ENCODE measurements at places on chromosomes 16 and 17.
A peak's percentile ranks its signal among the peaks of the same experiment; 100 is the strongest.

- DNase-seq: peak; percentile 88
These were observed 79.3 kb downstream of the VMP1 start for GRCh38 chr17:59786536-59787319.

- no peak for DNase-seq
These were observed 24.5 kb downstream of the NQO1 start for GRCh38 chr16:69701866-69702265.

DNA sequence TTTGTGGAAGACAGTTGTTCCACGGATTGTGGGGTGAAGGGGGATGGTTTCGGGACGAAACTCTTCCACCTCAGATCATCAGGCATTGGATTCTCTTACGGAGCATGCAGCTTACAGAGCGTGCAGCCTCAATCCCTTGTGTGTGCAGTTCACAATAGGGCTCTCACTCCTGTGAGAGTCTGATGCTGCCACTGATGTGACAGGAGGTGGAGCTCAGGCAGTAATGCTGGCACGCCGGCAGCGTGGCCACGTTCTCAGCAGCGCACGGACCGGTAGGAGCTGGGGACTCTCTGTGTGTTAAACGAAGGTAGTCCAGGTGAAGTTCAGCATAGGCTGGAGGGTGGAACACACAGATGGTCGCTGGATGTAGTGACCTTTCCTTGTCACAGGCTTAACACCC is 37.8 kb downstream of the SEC14L1 start:
- DNase-seq: no peak

DNA sequence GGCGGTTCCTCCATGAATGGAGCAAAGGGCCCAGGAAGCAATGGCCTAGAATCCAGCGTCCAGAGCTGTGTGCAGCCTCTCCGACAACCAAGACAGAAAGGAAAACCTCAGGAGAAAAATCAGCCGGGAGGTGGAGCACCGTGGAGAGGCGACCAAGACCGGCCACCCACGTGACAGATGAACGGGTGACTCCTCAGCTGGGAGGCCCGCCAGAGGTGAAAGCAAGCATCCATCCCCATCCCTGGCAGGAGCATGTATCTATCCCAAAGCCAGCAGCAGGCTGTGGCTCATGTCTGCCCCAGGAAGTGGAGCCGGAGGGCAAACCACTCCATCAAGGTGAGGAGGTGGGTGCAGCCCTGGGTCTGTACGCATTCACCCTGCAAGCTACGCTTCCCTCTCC is 52.1 kb downstream of the FOXL1 start:
- no peak for DNase-seq

DNA sequence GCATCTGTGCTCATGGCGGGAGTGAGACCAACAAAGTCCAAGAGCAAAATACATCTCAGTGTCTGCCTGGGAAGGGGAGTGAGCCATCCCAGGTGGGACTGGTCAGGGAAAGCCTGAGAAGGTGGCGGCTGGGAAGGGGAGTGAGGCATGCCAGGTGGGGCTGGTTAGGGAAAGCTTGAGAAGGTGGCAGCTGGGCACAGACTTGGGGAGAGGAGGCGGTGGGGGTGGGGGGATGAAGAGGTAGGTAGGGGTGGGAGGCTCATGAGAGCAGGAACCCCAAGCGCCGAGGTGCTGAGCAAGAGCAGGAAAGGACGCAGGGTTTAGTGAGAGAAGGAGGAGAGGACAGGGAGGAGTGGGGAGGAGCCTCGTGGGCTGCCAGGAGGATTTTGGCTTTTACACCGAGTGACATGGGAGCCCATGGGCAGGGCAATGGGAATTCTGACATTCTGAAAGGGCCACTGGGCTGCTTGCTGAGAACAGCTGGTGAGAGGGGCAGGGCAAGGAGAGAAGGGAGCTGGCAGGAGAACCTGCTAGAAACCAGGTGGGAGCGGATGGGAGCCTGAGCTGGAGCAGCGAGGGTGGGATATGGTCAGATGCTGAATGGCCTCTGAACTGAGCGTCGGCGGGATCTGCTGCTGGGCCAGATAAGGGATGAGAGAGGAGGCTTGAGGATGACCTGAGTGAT is 256.1 kb upstream of the RPL38 start:
- no peak for DNase-seq

- DNase-seq: no peak
These were observed 5.1 kb upstream of the PERCC1 start for GRCh38 chr16:1425616-1426370.

DNA sequence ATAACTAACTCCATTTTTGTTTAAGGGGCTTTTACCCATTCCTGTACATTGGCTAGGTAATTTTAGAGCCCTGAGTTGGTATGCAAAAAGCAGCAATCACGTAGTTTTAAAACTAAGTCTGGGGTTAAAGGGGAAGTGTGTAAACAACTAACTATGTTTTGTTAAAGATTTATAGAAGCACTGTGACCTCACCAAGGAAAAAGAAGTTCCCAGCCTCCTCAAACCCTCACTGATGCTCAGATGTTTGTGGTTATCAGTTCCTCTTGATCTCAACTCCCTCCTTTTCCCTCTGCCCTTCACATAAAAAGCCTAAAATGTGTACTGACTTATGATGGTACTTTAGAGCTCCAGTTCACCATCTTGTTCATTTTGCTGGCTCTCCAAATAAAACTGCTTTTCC is 119.9 kb upstream of the IRX6 start:
- no peak for DNase-seq

GRCh38 chr16:74297145-74297665 is 591 bp downstream of the PSMD7 start:
- DNase-seq: peak; percentile 55

- no peak for DNase-seq
These were observed 139.4 kb downstream of the CPPED1 start for GRCh38 chr16:12664164-12664733.

DNA sequence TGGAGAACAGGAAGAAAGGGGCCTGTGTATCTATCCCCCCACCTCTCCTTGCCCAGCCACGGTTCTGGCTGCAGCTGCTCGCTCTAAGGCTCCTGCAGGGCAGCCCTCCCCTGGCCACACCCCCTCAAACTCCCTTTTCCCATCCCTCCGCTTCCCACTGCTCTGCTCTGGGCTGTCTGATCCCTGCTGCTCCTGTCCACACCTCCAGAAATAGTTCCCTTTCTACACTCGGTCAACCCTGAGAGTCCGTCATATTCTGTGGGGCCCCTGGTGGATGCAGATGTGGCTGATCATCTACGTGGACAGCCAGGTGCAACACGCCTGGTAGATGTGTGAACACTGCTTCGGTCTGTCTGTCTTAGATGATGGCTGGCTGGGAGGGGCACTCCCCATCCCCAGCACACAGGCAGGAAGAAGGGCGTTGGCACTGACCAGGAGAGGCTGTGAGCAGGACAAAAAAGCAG is 19.3 kb upstream of the KRT19 start:
- DNase-seq: no peak

DNA sequence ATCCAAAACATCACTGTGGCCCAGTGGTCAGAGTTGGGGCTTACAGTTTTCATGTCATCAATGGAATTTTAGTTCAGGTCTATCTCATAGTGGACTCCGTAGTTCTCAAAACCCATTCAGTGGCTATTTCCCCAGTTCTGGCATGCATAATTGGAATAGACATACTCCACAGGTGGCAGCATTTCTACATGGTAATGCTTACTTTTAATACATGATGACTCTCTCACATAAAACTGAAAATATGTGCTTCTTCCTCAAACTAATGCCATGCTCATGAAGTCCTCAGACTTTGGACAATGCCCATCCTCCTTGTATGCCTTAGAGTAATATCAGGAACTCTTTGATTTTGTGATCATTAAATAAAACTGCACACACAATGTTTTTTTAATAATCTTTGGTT is 857.4 kb upstream of the GOT2 start:
- no peak for DNase-seq

GRCh38 chr17:78714534-78714933 is 67.5 kb downstream of the CYTH1 start:
- no peak for DNase-seq

GRCh38 chr17:45091778-45092425 is 30.8 kb downstream of the NMT1 start:
- no peak for DNase-seq

DNA sequence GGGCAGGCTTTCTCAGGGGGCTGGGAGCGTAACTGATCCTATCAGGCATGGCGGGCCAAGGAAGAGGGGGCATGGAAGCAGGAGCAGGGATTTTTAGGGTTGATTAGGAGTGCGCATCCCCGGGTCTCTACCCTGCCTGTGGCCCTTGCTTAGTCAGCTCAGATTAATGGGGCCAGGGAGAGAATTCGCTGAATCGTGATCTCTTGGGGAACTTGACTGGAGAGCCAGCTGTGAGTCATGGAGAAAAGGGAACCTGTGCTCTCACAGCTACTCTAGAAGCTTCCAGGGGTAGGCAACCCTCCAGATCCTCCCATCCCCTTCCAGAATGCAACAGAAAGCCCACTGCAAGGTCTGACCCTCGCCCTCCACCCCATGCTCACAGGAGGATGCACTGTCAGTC is 3.6 kb downstream of the FOXN1 start:
- DNase-seq: no peak

DNA sequence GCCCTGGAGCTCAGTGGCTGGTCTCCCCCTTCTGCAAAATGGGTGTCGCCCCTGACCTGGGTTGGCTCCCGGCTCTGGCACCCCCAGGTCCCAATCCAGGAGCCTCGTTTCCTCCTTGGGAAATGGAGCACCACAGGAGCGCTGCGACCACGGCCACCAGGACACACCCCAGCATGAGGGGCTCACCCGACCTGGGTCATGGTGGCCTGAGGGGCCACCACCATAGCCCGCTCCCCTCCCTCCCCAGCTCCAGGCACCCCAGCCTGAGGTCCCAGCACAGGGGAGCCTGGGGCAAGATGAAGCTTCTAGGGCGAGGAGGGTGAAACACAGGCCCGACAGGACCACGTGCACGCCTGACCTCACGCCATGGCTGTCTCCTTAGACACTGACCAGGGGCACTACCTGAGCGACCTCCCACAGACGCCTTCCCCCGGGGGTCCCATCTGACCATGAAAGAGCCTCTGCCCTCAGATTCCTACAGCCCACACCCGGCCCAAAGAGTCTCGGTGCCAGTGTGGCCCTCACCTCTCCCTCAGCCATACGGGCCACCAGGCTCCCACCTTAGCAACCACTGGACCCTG is 11.8 kb downstream of the BCAR1 start:
- no peak for DNase-seq

GRCh38 chr16:86087896-86088230 is 188.9 kb downstream of the IRF8 start:
- no peak for DNase-seq

- no peak for DNase-seq
These were observed 37.2 kb downstream of the MAP2K6 start for GRCh38 chr17:69451416-69452394.

DNA sequence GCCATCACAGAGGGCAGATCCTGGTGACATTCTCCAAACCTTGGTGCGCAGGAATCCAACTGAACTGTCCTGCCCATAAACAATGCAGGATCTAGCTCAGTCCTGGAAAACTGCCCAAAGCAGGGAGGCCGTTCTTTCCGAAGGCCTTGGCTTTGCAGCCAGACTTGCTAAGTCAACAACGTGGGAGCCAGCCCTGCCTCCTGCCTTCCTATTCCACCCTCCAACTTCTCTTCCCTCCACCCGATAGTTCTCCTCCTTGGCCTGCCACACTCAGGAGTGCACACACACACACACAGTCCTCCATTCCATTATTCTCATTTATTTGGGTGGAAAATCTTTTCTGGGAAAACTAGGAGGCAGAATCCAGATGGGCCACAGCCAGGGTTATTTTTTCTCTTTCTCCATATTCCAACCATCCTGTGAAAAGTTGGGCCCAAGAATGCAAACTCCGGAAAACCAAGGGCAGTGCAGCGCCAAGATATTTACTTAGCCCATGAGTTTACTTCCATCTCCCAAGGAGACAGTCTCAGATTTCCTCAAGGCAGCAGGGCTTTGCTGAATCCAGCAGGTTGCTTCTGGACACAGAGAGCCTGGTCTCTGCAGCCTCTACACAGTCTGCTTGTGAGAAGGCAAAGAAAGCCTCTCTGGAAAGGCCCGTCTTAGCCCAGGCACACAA is 15.8 kb downstream of the COPRS start:
- no peak for DNase-seq

- no peak for DNase-seq
These were observed 48.1 kb downstream of the HS3ST2 start for GRCh38 chr16:22862046-22862445.

- no peak for DNase-seq
These were observed 4.4 kb upstream of the WFIKKN2 start for GRCh38 chr17:50830994-50831393.

DNA sequence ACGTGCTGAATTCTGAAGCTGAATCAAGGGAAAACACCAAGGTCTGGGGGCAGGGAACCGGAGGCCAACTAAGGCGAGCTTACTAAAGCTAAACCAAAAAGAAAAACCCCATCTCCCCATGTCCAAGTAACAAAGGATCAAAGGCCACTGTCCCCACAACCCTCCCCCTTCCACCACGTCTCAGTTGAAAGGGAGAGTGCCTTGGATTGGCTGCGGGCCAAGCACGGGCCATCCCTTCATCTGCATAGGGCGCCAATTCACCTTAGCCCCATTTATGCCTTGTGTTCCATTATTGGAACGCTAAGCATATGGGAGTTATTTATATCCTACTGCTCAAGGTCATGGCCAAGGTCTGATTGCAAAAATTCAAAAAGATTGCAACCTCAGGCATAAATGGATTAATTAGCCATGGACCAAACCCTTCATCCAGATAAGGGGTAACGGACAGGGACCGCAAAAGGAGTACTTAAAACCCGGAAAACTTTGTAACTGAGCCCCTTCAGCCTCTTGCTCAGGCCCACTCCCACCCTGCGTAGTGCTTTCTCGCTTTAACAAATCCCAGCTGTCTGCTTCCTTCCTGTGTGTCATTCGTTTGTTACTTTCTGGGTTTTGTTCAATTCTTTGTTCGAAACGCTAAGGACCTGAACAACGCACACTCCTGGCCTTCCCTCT is 740 bp upstream of the ATP6V0D1 start:
- DNase-seq: peak; percentile 22

Measured in CD4-positive, CD25-positive, alpha-beta regulatory T cell (primary cell).